ENCODE measurements at places on chromosomes 16 and 17.

- no peak overlapping the region for H3K4me3 ChIP-seq
- DNase-seq: no peak
- peaks cover 16% of the 10 kb centered on the region for H3K27me3 ChIP-seq
- no peaks in the 10 kb centered on the region for H3K4me1 ChIP-seq
- no peak overlapping the region for H3K27ac ChIP-seq
These were observed 53.1 kb downstream of the ANKFN1 start for GRCh38 chr17:56206351-56206750.

DNA sequence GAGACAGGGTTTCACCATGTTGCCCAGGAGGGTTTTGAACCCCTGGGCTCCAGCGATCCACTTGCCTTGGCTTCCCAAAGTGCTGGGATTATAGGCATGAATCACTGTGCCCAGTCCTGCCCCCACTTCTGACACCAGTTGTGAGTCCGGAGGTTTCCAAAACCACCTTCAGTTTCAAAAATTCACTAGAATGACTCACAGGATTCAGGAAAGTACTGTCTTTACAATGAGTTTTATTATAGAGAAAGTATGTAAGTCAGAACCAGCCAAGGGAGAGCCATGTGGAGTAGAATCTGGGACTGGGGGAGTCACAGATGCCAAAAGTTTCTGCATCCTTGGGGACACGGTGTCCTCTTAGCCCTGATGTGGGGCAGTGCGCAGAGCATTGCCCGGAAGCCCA lies 55.1 kb downstream of the PLD6 start:
- no peak overlapping the region for H3K27ac ChIP-seq
- no peaks in the 10 kb centered on the region for H3K4me1 ChIP-seq
- no peaks in the 10 kb centered on the region for H3K27me3 ChIP-seq
- H3K36me3 ChIP-seq: peaks cover 46% of the 10 kb centered on the region
- H3K4me3 ChIP-seq: no peak overlapping the region

- peaks cover 7% of the 10 kb centered on the region for H3K27me3 ChIP-seq
- no peak for DNase-seq
- H3K27ac ChIP-seq: no peak overlapping the region
- H3K36me3 ChIP-seq: no peaks in the 10 kb centered on the region
These were observed 96.6 kb upstream of the SIAH1 start for GRCh38 chr16:48481772-48482171.

DNA sequence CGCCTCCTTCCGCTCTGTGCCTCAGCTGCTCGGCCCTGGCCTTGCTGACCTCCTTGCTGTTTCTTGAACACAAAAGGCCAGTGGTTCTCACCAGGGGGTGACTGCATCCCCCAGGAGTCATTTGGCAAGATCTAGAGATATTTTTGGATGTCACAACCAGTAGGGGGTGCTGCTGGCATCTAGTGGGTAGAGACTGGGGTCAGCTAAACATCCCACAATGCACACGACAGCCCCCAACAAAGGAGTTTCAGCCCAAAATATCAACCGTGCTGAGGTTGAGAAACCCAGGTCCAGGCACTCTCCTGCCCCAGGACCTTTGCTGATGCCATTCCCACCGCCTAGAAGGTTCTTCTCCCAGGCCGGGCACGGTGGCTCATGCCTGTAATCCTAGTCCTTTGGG lies 39.7 kb downstream of the ABCC6 start:
- H3K27ac ChIP-seq: no peak overlapping the region
- DNase-seq: no peak
- H3K4me3 ChIP-seq: no peak overlapping the region

GRCh38 chr17:62967205-62967529 lies 1.1 kb downstream of the TANC2 start:
- no peak for DNase-seq
- peak overlapping the region; percentile 7 for H3K27ac ChIP-seq
- peaks cover 26% of the 10 kb centered on the region for H3K4me1 ChIP-seq

DNA sequence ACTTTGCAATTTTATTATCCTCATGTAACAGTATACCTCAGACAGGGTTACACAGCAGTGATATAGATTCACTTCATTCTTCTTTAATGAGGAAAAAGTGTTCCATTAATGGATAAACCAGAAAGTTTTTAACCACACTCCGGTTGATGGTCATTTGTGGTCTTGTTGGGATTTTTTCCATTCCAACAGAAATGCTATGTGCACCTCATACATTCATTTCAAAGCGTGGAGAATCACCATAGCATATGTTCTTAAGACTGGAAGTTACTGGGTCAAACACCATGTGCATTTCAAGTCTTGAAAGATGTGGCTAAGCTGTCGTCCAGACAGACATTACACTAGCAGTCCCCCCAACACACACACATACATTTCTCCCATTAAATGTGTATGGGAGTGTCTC lies 245.8 kb upstream of the CDH5 start:
- H3K4me3 ChIP-seq: no peak overlapping the region
- peaks cover 8% of the 10 kb centered on the region for H3K4me1 ChIP-seq
- no peak for DNase-seq
- H3K27ac ChIP-seq: no peak overlapping the region

DNA sequence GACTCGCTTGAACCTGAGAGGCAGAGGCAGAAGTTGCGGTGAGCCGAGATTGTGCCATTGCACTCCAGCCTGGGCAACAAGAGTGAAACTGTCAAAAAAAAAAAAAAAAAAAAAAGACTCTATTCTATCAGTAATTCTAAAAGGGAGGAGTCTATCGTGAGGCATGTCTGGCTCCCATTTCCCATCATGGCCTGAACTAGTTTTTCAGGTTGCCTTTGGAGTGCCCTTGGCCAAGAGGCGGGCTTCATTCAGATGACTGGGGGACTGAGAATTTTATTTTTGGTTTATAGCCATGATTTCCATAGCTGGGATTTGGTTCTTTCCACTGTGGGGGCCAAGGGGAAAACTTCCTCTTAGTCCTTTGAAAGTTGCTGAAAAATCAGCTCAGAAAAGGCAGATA lies 3.5 kb upstream of the SNX29 start:
- no peak overlapping the region for H3K4me3 ChIP-seq
- H3K4me1 ChIP-seq: peaks cover 24% of the 10 kb centered on the region
- no peaks in the 10 kb centered on the region for H3K27me3 ChIP-seq
- peaks cover 6% of the 10 kb centered on the region for H3K36me3 ChIP-seq
- no peak for DNase-seq

DNA sequence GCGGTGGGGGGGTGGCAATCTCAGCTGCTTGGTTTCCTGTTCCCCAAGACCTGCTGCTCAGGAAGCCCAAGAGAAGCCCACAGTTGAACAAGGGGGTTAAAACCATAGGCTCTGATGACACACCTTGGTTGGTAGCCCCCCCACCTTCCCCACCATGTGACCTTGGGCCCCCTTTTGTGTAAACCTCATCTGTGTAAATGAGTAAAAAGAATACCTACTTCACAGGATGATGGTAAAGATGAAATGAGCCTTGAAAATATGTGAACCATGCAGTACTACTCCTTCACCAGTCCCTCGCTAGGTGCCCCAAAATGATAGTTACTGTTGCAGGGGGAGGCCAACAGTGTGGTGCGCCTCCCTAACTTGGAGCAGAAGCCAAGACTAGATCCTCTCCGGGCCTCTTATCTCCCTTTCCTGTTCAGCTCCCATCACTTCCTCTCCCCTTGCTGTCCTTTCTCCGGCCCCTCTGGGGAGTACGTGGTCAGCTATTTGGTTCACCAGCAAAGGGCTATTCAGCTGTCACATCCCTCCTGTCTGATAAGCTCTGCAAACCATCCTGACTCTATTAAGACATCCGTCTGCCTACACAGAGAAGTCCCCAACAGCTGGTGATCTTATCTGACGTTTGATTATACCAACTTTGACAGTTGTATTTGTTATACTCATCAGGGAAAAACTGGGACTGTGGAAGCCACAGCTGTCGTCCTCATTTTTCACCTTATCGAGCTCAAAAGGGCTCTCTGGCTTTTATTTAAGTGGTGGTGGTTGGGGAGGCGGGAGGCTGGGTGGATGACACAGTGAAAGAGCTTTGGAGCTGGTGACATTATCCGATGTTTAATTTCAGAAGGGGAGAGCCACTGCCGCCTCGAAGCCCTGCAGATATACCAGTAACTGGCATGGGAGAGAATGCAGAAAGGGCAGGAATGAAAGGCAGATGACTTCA lies 19.9 kb downstream of the DCAKD start:
- DNase-seq: no peak
- peaks cover 11% of the 10 kb centered on the region for H3K4me1 ChIP-seq
- H3K36me3 ChIP-seq: peaks cover 29% of the 10 kb centered on the region
- H3K27ac ChIP-seq: peak overlapping the region; percentile 60
- no peak overlapping the region for H3K4me3 ChIP-seq
- no peaks in the 10 kb centered on the region for H3K27me3 ChIP-seq

DNA sequence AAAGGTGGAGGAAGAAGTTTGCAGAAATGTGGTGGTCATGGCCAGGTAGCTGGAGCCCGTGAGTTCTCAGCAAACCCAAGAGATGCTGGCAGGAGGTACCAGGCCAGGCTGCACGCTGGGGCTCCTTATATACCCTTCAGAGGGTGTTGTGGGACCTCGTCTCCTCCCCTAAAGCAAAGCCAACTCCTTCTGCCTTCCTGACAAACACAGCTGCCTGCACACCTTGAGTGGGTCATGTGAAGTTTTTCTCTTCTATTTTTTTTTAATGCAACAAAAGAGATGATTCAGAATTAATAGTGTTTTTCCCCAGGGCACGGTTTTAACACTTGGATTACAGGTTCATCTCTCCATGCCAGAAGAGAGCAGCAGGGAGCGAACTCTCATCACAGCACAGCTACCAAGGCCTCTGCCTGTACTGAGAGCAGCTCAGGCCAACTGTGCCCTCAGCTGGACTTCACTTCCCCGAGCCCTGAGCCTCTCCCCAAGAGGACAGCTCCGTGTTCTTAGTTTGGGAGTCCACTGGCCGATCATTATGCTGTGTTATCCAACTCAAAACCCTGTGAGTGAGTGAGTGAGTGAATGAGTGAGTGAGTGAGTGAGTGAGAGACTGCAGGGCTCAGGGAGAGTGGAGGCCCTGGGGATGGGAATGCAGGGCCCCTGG lies at the start of gene KRT15:
Gene KRT15, minus strand, starts transcription at position 102 of the 661 bp plus-strand sequence. Its CDS starts 63 bp downstream, at position 39.
- DNase-seq: no peak
- peak within 1 kb of the TSS; percentile 68 for H3K27ac ChIP-seq
- no peaks in the 10 kb centered on the region for H3K27me3 ChIP-seq
- peaks cover 10% of the 10 kb centered on the region for H3K36me3 ChIP-seq
- peak within 1 kb of the TSS; percentile 8 for H3K4me3 ChIP-seq
- peaks cover 55% of the 10 kb centered on the region for H3K4me1 ChIP-seq

DNA sequence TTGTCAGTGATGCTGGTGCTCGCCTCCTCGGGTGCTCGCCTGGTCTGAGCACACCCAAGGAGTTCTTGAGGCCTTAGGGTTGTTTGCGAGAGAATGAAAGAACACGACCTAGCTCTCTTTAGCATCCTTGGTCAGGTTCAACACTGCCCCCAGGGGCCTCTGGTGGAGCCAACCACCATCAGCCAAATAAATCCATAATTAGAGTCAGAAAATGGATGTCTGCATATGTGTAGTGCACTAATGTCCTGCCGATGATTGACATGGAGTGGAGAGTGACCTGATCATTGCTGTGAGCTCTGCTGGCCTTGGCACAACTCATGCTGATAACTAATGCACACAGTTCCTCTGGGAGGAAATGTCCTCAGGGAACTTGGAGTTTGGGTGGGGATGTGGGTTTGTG lies 8.2 kb upstream of the STH start:
- no peak for DNase-seq
- no peaks in the 10 kb centered on the region for H3K36me3 ChIP-seq
- no peak overlapping the region for H3K4me3 ChIP-seq
- H3K27ac ChIP-seq: no peak overlapping the region

DNA sequence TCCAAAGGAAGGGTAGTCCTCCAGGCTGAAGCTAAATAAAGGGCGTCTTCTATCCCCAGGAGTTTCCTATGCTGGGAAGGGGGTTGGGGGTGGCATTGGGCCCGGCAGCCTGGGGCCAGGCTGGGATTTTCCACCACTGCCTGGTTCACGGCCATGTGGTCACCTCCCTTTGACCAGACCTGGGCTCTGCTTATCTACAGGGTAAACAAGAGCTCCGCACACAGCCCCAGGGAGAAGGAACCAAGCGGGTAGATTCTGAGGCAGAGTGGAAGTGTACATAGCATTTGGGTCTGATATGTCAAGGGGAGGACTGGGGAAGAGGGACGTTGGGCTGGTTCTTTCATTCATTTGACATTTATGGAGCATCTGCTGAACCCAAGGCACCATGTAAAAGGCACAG lies 27.2 kb upstream of the TMEM220 start:
- peaks cover 5% of the 10 kb centered on the region for H3K4me1 ChIP-seq
- H3K27me3 ChIP-seq: peaks cover 40% of the 10 kb centered on the region
- no peak for DNase-seq
- no peak overlapping the region for H3K4me3 ChIP-seq
- H3K27ac ChIP-seq: no peak overlapping the region

DNA sequence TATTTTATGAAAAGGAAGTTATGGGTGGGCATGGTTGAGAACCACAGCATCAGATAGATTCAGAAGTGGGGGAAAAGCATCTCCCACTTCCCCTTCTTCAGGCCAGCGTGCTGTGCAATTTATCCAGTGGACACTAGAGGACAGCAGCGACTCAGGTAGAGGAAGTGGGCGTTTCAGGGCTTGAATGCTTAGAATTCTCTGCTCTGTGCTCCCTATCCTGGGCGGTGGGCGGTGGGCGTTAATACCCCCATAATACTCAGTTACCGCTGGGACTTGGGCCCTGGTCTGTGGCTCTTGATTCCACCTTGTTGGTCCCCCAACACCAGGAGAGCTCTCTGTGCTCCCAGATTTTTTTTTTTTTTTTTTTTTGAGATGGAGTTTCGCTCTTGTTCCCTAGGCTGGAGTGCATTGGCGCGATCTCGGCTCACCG lies 3.7 kb upstream of the LYZL6 start:
- no peaks in the 10 kb centered on the region for H3K27me3 ChIP-seq
- H3K36me3 ChIP-seq: no peaks in the 10 kb centered on the region
- no peak for DNase-seq
- H3K4me3 ChIP-seq: no peak overlapping the region
- H3K4me1 ChIP-seq: peaks cover 15% of the 10 kb centered on the region
- H3K27ac ChIP-seq: no peak overlapping the region

GRCh38 chr17:70878879-70879278 lies 709.5 kb downstream of the KCNJ2 start:
- H3K4me1 ChIP-seq: peaks cover 20% of the 10 kb centered on the region
- peaks cover 31% of the 10 kb centered on the region for H3K27me3 ChIP-seq
- H3K4me3 ChIP-seq: no peak overlapping the region
- H3K27ac ChIP-seq: no peak overlapping the region
- no peak for DNase-seq

GRCh38 chr16:5791011-5791657 lies 693.5 kb upstream of the EEF2KMT start:
- no peak overlapping the region for H3K4me3 ChIP-seq
- peaks cover 5% of the 10 kb centered on the region for H3K27me3 ChIP-seq
- no peaks in the 10 kb centered on the region for H3K36me3 ChIP-seq
- no peak for DNase-seq

DNA sequence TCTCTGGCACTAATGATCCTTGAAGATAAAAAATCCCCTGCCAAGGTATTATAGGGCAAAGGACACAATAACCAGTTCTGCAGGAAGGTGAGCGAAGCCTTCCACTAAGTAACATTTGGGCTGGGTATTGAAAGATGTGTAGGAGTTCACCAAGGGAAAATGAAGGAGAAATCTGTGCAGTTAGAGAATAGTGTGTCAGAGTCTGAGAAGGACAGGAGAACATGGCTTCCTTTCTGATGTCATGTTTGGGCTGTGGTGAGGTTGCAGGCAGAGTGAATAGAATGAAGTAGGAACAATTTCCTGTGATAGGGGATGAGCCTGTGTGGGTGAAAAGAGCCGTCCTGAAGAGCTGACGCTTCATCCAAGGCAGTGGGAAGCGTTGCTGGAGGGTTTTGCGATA lies 24.1 kb upstream of the CIITA start:
- no peaks in the 10 kb centered on the region for H3K4me1 ChIP-seq
- H3K27ac ChIP-seq: no peak overlapping the region
- no peak overlapping the region for H3K4me3 ChIP-seq
- H3K27me3 ChIP-seq: peaks cover 15% of the 10 kb centered on the region
- DNase-seq: no peak
- no peaks in the 10 kb centered on the region for H3K36me3 ChIP-seq

GRCh38 chr17:2888326-2888725 lies 92.1 kb downstream of the RAP1GAP2 start:
- no peak overlapping the region for H3K4me3 ChIP-seq
- no peaks in the 10 kb centered on the region for H3K36me3 ChIP-seq
- peaks cover 2% of the 10 kb centered on the region for H3K4me1 ChIP-seq
- H3K27ac ChIP-seq: no peak overlapping the region

All from mesothelial cell of epicardium (in vitro differentiated cells).